ENCODE measurements at places on chromosomes 3 and 15. TPM values are rescaled to one million over a fixed set of nuclear protein-coding genes. Genes with fewer than 3 reads are reported as not detected.

DNA sequence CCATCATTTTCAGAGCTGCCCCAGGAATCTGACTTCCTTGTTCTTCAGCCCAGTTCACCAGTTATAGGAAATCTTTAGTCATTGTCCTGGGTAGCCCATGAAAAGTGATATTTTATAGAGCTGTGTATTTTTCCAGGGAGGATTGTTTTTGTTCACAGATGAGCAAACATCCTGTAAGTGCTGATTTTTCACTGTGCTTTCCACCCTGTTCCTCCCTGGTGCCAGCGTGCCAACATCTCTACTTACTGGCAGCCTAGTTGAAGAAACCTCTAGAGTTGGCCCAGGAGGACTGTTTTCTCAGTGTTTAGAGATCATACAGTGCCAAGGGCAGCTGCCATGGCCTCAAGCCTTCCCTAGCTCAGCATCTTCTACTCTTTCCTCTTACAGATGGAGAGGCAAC lies 41.3 kb downstream of the ST6GAL1 start:
- no peak for DNase-seq

GRCh38 chr3:170233530-170233929 lies 11.3 kb downstream of the PRKCI start:
- no peak for DNase-seq

- no peak for DNase-seq
Observed at GRCh38 chr3:142568393-142569017, 10.0 kb downstream of the ATR start.

- DNase-seq, result no peak
Observed at GRCh38 chr3:179091113-179091512, 19.5 kb upstream of the ZMAT3 start.

DNA sequence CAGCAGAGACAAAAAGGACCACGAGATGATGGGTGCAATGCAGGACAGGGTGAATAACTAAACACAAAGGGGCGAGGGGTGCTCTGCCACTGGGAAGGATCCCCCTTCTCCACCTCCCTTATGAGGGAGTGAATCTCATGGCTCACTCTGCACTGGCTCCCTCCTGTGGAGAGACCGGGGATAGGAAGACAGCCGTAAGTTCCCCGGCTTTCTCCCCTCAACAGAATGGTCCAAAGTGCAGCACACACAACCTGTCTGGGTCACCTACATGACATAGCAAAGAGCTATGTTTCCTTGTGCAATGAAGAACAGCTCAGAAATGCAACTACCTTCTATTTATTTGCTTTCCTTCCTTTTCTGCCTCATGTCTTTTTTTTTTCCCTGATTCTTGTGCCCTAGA lies 7.8 kb upstream of the ACSBG1 start:
- no peak for DNase-seq

DNA sequence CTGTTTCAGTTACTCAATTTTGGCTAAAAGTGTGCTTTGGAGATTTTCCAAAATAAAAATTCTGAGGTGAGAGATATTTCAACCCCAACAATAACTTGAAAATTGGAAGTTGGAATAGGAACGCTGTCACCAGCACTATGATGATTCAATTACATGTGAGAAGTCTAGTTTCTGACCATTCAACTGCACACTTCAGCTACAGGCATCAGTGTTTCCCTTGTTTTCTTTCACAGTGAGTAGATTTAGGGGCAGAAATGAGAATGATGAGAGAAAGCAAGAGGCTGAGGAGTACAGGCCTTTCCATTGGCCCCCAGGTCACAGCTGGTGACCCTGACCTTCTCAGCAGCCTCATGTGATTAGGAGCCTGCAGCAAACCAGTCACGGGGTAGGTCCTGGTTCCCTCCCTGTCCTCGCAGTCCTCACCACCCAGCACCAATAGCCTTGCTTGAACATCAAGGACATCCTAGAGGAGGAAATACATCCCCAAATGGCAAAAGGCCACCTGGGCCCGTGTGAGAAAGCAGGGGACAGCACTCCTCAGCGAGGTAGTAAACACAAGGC lies 10.0 kb upstream of the FILIP1L start:
- DNase-seq, result no peak

The TF gene
- 7.9 TPM for total RNA-seq

DNA sequence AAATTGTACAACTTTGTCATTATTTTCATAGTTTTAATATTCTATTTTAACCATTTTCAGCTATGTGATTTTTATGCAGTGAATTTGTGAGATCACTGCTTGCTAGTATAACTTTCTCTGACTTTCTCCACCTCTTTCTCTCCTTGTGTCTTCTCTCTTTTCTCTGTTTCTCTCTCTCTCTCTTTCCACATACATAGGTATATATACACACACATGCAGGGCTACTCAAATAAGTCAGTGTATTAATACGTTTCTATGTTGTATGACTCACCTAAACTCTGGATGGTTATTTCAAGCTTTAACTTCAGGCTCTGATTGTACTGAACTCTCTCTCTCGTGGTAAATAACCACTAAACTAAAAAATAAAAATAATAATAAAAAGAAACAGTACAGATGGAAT lies 1389.3 kb upstream of the ALCAM start:
- DNase-seq, result no peak

DNA sequence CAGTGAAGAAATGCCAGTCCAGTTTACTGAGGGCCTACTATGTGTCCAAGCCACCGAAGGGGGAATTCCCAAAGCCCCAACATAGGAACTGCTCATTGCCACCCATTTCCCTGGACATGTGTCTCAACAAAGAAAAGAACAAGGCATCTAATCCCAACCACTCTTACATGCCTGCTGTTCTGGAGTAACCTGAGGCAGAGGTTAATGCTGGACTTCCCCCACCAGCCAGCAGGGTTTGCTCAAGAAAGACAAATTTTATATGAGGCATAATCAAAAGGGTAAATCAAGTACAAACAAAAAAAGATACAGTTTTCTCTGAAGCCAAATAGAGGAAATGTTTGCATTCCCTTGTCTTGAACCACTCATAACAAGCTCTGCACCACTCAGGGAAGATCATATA lies 4.1 kb downstream of the ADCY5 start:
- no peak for DNase-seq

The SAMD7 gene
- total RNA-seq, result not detected

The LRRN1 gene
- total RNA-seq, result 0.19 TPM

- DNase-seq, result no peak
Observed at GRCh38 chr3:73215901-73216300, 154.4 kb downstream of the EBLN2 start.

- DNase-seq, result no peak
Observed at GRCh38 chr3:9945358-9945757, 6.8 kb downstream of the PRRT3 start.

The HEMK1 gene
- 27.4 TPM for total RNA-seq

The IQCH gene
- 0.95 TPM for total RNA-seq

- DNase-seq, result no peak
Observed at GRCh38 chr3:104245261-104245660, 1121.4 kb upstream of the ALCAM start.

The PCOLCE2 gene
- total RNA-seq, result 0.43 TPM

- DNase-seq, result no peak
Observed at GRCh38 chr3:8575364-8576104, 69.1 kb downstream of the SSUH2 start.

The CLDN16 gene
- not detected for total RNA-seq

DNA sequence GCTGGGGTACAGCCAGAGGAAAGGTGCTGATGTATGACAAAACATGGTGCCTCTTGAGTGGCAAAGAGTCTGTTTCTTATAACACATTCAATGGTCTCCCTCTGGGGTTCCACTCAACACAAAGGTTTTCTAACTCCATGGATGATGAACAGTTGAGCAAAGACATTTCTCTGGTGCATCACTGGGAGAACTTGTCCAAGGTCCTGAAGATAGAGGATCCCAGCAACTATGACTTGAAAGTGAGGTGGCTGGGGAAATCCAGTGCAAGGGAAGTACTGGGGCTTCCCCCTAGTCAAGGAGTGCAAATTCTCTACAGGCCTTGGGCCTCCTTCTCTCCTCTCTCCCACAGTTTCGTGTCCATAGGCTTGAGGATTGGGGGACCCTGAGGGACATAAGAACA lies 431.1 kb downstream of the WDR72 start:
- DNase-seq, result no peak

The LTK gene
- total RNA-seq, result 0.11 TPM

DNA sequence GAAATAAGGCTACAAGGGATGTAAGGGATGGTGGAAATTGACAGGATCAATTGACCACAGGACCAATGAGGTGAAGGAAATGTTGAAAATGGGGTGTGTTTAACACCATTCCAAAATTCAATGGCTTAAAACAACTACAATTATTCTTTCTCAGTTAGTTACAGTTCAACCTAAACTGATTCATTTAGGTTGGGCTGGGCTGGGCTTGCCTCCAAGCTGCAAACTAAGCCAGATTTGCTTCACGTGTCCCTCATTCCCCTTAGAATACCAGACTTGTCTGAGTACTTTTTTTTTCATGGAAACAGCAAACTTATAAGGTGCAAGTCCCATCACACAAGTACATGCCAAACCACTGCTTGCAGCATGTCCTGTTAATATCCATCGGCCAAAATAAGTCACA lies 280.1 kb downstream of the NEK10 start:
- no peak for DNase-seq

The CTXND1 gene
- total RNA-seq, result not detected

DNA sequence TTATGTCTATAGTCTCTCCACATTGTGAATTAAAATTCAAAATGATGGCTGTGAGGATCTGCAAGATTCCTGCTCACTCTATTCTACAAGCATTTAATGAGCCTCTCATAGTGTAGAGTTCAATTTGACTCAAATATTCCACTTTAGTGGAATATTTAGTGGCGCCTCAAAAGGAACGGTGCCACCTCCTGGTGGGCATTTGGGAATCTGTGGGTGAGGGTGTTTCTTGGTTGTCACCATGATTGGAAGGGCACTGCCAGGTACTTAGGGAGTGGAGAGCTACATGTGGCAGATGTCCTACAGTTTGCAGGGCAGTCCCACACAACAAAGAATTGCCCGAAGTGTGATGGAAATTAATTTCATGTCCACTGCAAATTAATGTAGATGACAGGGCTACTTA lies 21.5 kb upstream of the KCNMB3 start:
- DNase-seq, result no peak

The WDR93 gene
- not detected for total RNA-seq

DNA sequence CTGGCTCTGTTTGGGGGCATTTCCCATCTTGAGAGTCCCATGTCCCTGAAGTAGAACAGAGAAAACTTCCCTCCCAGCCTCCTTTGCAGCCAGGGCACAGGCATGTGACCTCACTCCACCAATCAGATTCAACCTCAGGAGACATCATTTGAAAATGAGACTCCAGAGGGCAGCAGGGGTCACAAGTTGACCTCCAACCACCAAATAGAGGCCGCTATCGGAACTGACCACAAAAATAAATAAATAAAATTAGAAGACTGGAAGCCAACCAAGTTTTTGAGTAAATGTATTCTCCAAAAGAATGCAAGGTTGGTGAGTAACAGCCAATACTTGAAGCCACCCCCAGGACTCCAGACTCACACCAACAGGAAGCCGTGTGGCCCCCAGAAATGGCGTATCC lies 106.5 kb downstream of the CHSY1 start:
- no peak for DNase-seq

GRCh38 chr3:43418601-43419272 lies 132.4 kb downstream of the SNRK start:
- no peak for DNase-seq

The PP2D1 gene
- not detected for total RNA-seq

GRCh38 chr3:62261736-62262135 lies 111.6 kb downstream of the FEZF2 start:
- DNase-seq, result no peak

The REC114 gene
- not detected for total RNA-seq

- DNase-seq, result no peak
Observed at GRCh38 chr3:24863215-24863614, 368.6 kb upstream of the THRB start.

The CCNL1 gene
- total RNA-seq, result 152 TPM

GRCh38 chr3:71011565-71012287 lies 571.8 kb downstream of the FOXP1 start:
- DNase-seq, result no peak

DNA sequence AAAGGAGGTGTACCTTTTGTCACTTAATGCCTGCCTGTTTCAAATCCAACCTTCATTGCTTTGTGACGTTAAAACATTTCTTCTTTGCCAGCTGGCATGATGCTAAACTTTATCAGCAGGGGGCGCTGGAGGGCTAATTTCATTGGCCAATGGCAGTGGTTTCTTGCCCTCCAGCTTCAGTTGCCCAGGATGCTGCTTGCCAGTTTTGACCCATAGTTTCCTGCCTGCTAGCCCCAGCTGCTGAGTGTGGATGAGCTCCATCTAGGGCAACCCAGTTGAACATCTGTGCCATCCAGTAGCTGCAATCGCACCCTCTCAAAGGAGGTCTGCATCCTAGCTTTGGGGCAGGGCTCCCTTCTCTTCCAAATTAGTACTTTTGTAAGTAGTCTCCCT lies 22.1 kb downstream of the ACKR2 start:
- DNase-seq, result peak; percentile 61

The ZKSCAN7 gene
- total RNA-seq, result 2.3 TPM

The GATM gene
- 1.2 TPM for total RNA-seq

- DNase-seq, result no peak
Observed at GRCh38 chr3:66497288-66497984, 3.4 kb downstream of the LRIG1 start.

The TTLL3 gene
- total RNA-seq, result 11.1 TPM

GRCh38 chr3:117997201-117998049 lies 1037.2 kb downstream of the IGSF11 start:
- no peak for DNase-seq

DNA sequence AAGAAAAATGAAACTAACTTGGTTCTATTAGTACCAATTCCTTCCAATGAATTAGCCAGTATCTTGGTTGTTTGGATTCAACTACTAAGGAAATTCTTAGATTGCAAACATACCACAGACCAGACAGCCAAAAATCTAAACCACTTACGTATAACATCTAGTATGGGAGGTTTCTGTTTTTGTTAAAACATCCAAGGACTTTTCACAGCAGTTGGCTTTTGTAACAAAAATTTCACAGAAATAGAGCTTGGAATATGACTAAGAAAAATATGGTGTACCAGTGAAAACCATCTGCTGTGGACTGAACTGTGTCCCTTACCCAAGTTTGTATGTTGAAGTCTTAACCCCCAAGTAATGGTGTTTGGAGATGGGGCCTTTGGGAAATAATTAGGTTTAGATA lies 199.2 kb downstream of the OTOL1 start:
- DNase-seq, result no peak

DNA sequence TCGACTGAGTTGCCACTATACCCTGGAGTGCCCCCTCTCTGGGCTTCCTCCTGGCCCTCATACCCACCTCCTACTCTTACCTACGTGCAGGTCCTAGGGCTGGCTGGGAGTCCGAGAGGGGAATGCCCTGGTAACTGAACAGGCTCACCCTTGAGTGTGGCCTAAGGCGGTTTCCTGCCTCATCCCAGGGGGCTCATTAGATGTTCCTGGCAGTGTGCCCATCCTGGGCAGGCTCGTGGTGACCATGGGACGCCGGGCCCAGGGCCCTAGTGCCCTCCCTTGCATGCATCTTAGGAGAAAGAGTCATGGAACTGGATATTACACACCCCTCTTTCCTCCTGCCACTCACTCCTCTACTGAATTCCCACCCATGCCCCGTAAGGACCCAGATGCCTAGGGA lies 2.8 kb downstream of the SEMA4B start:
- no peak for DNase-seq

The IL17RB gene
- 1.3 TPM for total RNA-seq
